Stimulated activated CD8-positive, alpha-beta memory T cell treated with anti-CD3 and anti-CD28 coated beads, Interleukin-2, amount 100 ng/mL, for 48 hours (primary cell): ENCODE measurements at places on chromosomes 5 and 9.

GRCh38 chr5:137995077-137995748 lies 37.7 kb downstream of the FAM13B start:
- DNase-seq = no peak

GRCh38 chr5:126965487-126965886 lies 64.9 kb downstream of the MARCHF3 start:
- no peak for DNase-seq

DNA sequence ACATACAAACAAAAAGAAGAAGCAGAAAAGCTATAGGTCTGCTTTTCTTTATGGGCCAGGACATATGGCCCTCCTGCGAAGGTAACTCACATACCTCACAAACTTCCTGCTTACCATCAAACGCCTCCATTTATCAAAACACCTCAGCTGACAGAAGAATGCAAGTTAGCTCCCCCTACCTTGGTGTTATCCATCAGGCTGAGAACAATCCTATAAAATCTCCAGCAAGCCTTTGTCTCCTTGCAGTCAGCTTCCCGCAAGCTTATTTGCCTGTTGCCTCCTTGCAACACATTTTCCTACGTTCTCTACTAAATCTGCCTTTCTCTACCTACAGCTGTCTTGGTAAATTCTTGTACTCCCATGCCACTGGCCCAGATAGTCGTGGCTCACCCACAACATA lies 22.7 kb upstream of the PCA3 start:
- no peak for DNase-seq

DNA sequence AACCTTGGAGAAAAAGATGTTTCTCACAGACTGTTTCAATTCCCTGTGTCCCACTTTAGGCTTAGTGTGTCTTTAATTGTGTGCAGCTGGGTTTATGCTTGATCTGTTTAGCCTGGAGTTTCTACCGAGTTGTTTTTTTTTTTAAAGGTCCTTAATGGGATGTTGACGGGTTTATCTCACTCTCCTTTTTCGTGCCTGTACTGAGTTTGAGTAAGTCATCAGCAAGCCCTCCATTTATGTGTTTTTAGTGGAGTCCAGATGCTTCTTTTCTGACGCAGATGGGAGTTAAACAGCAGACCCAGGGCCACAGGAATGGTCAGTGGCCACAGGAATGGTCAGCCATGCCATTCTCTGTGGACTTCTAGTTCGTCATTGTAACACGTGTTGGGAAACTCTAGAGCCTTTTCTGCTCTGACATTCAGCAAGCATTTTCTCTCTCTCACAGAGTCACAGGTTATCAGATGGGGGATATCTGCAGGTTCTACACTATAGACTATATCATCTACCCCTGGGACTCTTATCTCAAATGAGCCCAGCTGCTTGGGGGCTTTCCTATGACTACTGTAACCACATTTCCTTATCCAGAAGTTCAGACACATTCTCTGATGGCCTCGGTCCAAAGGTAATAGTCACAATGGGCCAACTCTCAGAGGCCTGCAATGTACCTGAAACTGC lies 190.5 kb downstream of the TTLL11 start:
- no peak for DNase-seq

GRCh38 chr5:59584858-59585846 lies 308.4 kb downstream of the PDE4D start:
- DNase-seq = no peak

DNA sequence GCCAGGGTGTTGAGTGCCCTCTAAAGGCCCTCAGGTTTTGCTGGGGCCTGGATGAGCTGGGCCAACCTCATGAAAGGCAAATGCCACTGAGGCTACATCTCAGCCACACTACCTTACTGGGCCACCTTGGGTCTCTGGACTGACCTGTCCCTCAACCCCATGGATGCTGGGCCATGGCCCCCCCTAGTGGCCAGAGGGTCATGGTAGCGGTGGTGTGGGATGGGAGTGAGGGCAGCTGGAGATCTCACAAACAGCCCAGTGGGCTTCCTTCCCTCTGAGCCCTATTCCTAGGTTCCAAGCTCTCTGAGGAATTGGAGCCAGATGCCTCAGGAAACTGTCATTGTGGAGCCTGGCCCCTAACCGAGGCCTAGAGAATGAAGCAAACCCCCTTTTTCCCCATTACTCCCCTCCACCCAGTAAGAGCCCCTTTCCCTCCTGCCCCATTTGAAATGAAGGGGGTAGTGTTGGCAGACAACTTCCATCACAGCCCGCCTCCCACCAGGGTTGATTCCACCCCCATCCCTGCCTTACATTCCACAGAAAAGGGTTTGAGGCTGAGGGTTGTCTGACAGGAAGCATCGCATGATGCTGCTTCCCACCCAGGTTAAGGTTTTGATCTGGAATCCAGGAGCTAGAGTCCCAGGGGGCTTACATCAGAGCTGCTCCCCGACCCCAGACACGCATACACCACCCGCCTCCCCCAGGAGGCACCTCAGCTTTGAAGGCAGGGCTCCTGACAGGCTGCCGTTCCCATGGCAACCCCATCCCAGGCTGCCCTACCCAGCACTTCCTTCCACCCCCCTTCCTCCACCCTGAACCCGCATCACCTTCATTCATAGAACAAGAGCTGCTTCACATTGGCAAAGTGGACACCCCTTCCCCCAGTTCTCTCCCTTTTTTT lies 63.9 kb downstream of the PCDH1 start:
- DNase-seq = peak; percentile 47

DNA sequence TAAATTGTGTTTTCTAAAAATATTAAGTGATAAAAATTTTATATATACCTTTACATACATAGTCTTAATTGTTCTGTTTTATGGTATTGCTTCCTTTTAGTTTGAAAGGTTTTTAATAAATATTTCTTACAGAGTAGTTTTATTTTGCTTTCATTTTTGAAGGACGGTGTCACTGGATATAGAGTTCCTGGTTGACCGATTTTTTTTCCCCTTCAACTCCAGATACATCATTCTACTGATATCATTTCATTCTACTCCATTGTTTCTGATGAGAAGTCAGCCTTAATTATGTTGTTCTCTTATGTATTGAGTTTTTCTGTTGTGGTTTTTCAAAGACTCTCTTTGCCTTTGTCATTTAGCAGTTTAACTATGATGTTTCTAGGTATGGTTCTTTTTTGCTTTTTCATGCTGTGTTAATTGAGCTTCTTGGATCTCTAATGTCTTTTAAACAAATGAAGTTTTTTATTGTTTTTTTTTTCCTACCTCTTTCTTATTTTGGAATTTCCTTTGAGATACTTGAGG lies 30.4 kb downstream of the MTREX start:
- no peak for DNase-seq

GRCh38 chr9:131398204-131398603 lies 4.3 kb downstream of the PRRC2B start:
- DNase-seq = no peak
